Astrocyte of the cerebellum (primary cell): ENCODE measurements at places on chromosomes 3 and 15.

DNA sequence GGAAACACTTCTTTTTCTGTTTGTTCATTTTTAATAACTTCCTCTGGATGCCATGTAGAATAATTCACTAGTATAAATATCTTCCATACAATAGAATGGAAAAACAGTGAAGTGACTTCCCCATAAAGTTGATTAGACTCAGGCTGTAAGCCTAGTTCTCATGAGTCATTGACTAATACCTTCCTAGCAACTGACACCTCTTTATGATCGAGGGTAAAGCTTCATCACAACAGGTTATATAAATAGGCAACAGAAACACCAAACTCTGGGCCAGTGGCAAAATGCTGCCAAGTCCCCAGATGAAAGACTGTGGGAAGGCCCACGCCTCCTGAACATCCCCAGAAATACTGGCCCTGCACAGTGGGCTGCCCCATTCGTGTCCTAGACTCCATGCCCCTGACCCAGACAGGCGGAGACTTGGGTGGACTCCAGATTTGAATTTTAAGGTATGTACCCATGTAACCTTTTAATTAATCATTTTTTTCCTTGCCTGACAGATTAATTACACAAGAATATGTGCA, 71.3 kb upstream of the TBC1D23 start:
- DNase-seq = no peak

DNA sequence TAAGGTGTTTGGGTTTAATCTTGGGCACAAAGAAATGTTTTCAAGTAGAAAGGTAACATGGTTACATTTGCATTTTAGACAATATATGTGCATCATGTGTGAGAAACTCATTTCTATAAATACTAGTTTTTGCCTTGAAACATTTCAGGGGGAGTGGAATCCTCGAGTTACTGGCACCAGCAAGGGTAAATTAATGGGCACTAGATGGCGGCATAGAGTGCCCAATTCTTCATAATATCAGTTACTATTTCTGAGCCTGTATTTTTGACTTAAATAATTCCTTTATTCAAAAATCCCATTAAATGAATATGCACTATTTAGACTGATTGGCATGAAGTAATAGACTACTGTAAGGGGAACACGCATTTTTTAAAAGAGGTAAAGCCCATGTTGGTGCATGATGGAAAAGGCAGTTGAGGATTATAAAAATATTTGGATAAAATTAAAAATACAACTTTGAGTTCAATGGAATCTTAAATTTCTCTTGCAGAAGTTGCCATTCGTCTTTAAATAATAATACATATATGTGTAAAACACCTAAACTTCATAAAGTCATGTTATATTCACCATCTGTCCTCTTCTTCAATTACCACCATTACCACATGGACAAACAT, 106.3 kb downstream of the ZBTB20 start:
- peak; percentile 40 for DNase-seq

DNA sequence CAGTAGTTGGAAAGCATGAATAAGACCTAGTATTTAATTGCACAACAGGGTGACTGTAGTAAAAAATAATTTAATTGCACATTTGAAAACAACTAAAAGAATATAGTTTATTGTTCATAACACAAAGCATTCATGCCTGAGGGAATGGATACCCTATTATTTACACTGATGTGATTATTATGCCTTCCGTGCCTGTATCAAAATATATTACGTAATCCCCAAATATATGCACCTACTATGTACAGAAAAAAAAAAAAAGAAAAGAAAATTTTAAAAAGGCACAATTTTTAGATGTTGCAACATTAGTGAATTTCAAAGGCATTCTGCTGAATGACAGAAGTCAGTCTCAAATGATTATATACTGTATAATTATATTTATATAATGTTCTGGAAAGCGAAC, 647.2 kb upstream of the BCHE start:
- no peak for DNase-seq

GRCh38 chr15:88907111-88907510, 6.1 kb downstream of the MFGE8 start:
- no peak for DNase-seq
